ENCODE measurements at places on chromosomes 13 and 19.

GRCh38 chr19:1510442-1510806, 2.4 kb downstream of the ADAMTSL5 start:
- DNase-seq = no peak

DNA sequence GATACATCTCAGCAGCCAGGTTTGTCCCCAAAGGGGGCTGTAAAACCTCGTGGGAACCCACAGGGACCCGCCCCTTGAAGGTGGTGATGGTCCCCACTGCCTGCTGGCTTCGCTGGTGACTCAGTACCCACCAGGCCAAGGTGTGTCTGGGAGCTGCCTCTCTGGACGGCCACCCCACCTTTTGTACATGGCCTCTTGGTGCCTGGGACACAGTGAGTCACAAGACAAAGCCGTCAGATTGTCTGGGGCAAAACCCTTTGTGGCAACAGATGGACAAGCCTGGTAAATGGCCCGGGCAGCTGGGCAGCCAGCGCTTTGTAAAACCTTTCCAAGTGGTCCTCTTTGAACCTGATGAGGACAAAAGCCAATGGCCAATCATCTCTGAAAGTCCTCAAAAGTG, 27.9 kb upstream of the KLF2 start:
- DNase-seq = no peak

DNA sequence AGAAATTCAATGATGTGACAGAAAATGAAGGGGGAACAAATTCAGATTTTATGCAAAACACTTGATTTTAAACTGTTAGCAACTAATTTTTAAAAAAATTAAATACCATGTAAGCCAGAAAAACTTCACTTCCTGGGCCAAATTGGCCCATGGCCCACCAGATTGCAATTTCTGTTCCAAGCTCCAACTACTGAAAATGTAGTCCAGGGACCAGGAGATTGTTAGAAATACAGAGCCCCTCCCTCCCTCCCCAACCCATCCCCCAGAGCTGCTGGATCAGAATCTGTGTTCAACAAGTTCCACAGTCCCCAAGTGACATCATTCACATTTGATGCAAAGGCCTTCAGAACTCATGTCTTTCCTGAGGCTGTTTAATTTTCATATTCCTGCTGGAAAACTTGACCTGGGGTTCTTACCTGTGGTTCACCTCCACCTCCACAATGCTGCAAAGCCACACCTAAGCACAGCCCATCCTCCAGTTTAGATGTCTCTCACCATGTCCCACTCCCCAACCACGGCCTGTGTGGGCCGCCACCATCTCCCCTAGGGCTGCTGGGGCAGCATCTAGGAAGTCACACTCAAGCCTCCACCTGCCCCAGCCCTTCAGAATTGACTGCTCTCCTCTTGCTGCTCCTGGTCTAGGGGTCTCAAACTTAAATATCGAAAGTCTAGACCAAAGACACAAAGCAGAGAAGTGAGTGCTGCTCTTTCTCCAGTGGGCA, 482.0 kb downstream of the UQCRFS1 start:
- no peak for DNase-seq

- no peak for DNase-seq
Observed at GRCh38 chr13:73602295-73602694, 531.9 kb downstream of the KLF12 start.

GRCh38 chr13:33761740-33762139, 56.2 kb upstream of the RFC3 start:
- DNase-seq = no peak

DNA sequence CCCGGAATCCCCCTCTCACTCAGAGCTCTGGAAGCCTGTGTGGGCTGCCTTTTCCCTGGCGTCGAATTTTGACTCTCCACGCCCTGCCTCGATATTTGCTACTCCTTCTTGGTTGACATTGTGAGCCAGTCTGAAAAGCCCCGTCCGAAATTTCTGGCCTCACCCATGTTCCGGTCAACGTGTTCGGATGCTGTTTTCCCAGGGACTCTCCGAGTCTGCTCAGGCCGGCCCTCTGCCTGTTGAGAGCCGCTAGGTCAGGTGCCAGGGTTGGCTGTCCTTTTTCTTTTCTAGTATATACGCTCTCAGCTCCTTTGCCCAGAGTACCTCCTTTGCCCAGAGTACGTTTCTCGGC, 6.8 kb upstream of the DGKH start:
- peak; percentile 60 for DNase-seq

DNA sequence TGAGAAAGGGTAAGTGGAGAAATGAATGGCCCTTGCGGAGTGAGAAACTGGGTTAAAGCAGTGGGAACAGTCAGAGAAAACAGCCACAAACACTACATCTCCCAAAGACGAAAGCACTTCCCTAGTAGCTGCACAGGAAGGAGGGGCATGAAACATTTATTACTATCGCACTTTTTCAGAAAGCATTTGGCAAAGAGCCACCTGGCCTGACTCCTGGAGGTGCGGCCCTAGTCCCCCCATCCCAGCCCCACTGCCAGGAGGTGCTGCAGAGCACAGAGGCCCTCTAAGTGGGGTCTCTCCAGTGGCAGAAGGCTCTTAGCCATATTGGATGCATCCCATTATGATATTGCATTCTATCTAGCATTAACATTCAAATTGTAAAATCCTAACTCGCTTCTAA, 55.8 kb downstream of the MTMR6 start:
- DNase-seq = no peak

Data from WTC11 (cell line).